ENCODE measurements at places on chromosomes 6 and 20.
A peak's percentile ranks its signal among the peaks of the same experiment; 100 is the strongest.

DNA sequence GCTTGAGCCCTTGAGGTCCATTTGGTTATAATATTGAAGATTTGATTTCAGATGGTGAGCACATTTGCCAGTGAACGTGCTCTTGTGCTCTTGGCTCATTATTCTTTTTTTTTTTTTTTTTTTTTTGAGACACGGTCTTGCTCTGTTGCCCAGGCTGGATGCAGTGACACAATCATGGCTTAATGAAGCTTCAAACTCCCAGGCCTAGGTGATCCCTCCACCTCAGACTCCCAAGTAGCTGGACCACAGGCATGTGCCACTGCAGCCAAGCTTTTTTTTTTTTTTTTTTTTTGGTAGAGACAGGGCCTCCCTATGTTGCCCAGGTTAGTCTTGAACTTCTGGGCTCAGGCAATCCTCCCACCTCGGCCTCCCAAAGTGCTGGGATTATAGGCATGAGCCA is 176.2 kb downstream of the KLHL32 start:
- DNase-seq, result no peak

DNA sequence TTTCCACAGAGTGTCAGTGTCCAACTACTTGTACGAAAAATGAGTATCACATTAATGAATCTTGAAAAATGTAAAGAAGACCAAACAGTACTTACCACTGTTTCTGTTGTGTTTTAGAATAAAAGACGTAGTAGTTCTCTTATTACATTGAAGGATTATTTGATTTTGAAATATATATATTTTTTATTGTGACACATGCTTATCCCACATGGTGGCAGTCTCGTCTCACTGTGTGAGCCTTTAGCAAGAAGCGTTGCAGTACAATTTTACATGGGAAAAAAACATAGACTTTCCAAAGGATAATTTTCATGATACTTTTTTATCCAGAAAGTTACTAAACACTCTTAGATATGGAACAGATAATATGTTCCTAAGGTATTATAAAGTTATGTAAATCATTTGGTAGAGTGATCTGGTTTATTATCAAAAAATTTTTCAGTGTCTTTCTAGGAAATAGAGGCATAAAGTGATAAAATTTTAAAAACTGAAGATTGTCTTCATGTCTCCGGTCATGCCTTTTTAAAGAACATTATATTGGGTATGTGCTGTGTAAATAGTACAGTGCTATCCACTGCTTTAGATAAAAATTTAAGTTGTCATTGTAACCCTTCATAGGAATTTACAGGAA is 117.5 kb upstream of the SAMD5 start:
- DNase-seq, result no peak

GRCh38 chr6:20212392-20213111 is at the start of gene MBOAT1:
Gene MBOAT1 (minus strand): TSS chr6:20212469. CDS start chr6:20212234, 235 bp downstream.
- DNase-seq, result peak; percentile 97

GRCh38 chr20:11676630-11677287 is 240.9 kb upstream of the BTBD3 start:
- DNase-seq, result no peak

DNA sequence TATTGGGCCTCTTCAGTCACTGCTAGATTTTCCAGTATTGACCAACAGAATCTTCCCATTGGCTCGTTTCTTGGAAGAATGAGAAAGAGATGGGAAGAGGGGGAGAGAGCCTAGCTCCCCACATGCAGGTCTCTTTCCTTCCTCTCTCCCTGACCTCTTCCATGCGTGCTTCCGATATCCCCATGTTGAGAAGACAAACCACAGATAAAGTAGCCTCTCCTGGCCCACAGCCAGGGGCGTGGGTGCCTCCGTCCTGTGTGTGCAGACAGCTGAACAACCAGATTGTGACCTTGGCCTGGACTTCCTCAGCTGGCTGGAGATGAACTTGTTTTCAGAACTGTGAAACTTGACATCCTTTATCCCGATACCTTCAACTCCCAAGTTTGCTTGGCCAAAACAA is 71.0 kb downstream of the EDN3 start:
- DNase-seq, result no peak
